ENCODE measurements at places on chromosomes 12 and 14.
A peak's percentile ranks its signal among the peaks of the same experiment; 100 is the strongest.

GRCh38 chr14:33848706-33849454 lies 102.0 kb downstream of the EGLN3 start:
- no peak for DNase-seq

- DNase-seq: peak; percentile 69
These were observed 1.3 kb downstream of the PRPH start for GRCh38 chr12:49296034-49296835.

DNA sequence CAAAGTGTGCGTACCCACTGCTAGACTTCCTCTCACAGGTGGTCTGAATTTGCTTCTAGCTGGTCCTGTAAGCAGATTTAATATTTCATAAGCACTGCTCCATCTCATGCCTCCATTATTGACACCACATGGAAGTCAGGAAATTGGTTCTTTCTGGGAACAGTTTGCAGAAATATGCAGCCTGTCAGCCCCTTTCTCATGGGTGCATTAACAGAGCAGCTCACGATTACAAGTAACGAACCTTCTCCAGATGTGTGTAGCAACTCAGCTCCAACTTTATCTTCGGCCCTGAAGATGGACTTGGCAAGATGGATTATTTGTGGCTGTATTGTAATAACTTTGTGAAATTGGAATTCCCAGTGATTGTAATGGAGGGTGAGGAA lies 214.5 kb upstream of the DDHD1 start:
- no peak for DNase-seq

DNA sequence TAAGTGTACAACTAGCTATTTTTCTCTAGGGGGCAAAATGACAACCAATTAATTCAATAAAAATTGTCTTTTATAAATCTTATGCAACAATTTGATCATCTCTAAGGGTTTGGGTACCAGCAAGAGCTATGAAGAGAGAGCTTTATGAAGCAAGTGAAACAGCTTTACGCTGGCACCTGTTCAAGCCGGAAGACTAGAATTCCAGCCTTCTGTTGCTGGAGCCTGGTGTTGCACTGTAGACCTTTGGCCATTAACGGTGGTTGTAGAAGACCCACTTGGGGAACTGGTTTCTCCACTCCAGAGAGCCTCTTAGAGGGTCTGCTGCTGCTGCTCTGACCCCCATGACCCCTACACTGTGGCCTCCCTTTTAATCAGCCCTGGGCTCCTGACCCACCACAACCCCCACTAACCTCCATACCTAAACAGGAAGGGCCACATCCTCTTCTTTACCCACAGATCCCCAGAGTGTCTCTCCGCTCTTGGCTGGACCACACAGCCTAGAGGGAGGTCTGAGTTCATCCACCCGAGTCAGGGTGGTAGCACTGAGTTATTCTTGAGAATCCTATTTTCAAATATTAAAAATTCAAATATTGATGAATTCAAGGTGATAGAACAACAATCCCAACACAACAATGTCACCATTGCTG lies 54.6 kb upstream of the STON2 start:
- no peak for DNase-seq

GRCh38 chr12:62643486-62643885 lies 176.9 kb downstream of the MON2 start:
- no peak for DNase-seq

DNA sequence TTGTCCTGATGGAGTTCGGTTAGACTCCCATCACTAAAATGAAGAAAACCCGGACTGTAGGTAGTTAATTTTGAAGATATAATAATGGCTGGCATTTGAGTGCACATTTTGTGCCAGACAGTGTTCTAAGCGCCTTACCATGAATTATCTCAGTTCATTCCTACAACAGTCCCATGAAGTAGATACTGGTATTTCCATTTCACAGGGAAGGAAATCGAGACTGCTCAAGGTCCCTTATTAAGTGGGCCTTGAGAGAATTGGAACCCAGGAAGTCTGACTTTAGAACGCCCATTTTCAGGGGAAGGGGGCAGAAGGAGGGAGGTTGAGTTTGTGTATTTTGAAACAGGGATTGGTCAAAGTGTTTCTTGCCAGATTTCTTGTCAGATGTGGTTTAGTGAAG lies 855 bp downstream of the MNAT1 start:
- no peak for DNase-seq

DNA sequence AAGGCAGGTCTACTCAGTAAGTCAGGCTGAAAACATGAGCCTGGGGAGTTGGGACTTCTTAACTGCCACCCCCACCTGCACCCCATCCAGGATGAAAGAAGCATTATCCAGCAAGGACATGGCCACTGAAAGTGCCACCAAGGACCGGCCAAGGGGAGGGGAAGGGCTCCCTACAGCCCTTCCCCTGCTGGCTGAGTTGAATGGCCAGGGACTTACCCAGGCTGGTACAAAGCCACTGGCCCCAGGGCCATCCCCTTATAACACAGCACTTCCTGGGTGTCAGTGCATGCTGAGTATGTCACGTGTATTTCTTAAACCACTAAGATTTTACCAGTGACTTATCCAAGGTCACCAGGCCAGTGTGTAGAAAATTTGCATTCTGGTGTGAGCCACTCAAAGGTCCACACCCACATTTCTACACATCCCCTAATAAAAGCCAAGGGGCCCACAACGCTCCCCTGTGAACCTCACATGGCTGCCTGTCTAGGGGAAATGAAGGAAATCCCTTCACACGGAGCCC lies 29.3 kb upstream of the ZFP36L1 start:
- DNase-seq: peak; percentile 57

DNA sequence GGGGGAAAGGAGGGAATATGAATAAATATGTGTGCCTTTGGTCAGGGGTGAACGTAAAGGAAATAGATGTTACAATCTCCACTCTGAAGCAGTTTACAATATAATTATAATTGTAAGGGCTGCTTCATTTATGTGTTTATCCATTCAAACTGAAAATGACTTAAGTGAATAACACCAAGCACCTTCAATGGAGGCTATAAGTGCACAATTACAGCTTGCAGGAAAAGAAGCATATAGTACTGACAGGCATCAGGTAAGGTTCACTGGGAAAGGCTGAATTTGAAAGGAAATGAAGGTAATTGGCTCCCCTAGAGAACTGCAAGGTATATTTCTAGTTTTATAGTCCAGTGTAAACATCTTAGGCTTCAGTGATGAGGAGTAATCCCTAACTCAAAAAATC lies 192.7 kb downstream of the STXBP6 start:
- no peak for DNase-seq

DNA sequence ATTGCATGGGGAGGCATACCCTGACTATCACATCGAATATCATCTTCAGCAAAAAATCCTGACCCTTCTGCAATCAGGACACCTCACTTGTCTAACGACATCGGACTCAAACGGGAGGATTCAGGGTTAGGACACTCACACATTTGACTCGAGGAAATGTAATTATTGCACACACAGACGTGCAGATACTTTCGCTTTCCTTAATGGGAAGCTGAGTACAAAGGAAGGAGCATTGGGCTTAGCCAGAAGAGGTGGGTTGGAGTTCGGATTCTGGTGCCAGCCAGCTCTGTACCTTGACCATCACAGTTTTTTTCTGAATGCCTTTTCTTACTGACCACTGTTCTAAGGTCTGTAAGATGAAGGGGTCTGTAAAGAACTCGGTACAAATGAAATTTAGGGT lies 260.4 kb downstream of the GALC start:
- no peak for DNase-seq

DNA sequence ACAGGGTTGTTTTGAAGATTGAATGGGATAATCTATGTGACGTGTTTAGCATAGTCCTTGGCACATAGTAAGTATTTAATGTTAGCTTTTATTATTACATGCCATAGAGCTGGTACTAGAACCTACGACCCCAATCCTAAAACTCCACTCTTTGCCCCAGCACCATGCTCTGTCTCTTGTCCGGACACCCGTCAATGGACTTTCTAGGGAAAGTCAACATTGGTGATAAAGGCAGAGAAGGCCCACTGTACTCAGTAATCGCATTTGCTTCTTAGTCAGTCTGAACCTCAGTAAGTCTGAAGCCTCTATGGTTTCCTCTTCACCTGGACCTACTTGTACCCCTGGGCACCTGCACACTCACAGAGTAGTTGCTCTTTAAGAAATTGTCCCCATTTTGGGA lies 153.1 kb upstream of the PRMT8 start:
- DNase-seq: no peak

DNA sequence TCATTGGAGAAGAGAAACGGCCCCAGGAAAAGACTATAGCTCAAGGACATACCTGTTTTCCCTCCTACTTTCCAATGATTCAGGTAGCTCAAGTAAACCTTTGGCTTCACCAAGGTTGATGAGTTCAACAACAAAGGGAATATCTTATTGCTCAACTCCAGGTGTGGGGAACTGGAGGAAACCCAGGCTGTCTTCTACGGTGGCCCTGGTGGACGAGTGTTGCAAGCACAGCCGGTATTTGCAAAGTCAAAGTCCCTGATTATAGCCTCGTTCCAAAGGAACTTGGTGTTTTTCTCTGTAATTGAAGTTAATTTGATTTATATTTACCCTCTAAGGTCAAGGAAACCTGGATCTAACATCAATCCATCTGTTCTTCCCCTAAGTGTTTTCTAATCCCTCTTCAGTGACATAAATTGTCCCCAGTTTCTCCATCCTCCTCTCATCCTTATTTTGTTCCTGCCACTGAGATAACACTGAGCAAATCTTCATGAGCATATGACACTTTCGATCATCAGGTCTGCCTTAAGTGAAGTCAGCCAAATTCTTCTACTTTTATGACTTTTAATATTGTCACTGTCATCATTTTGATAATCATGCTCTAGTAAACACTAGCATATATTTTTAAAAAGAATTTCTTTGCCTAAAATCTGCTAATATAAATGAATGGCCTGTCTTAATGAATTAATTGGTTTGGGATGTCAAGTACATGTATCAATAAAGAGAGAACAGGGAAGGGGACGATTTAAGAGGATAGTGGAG lies 174.6 kb upstream of the TBX3 start:
- no peak for DNase-seq

DNA sequence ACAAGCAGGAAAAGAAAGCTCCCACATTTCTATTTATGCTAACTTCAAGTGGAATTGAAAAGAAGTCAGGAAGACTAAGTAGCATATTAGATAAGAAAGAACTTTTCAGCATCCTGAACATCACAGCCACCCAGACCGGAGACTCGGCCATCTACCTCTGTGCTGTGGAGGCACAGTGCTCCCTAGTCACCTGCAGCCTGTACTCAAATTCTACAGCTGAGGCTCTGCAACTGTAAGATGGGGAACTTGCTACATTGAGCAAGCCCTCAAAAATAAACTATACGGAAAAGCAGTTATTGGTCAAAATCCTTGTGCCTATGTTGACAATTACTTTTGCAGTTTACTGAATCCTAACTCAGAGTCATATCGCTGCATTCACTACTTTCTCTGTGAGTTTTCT lies 361.9 kb downstream of the DAD1 start:
- DNase-seq: no peak

- DNase-seq: no peak
These were observed 9.4 kb upstream of the BCL11B start for GRCh38 chr14:99281396-99281795.

- DNase-seq: no peak
These were observed 93.9 kb upstream of the RASSF8 start for GRCh38 chr12:25864306-25865276.

DNA sequence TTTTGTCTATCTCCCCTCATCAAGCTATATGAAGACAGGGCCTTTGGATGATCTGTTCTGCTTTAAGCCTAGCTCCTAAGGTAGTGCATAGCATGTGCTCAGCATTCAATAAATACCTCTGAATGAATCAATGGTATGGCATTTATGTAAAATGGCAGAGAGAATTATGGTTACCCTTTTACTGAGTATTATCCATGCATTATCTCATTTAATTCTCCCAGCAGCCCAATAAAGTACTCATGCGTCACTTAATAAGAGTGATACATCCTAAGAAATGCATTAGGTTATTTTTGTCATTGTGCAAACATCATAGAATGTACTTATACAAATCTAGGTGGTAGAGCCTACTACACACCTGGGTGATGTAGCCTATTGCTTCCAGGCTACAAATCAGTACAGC lies 269.7 kb downstream of the KSR2 start:
- DNase-seq: no peak

GRCh38 chr12:105467710-105468366 lies 137.3 kb downstream of the C12orf75 start:
- no peak for DNase-seq

GRCh38 chr14:52961060-52961639 lies 10.3 kb upstream of the FERMT2 start:
- DNase-seq: no peak

DNA sequence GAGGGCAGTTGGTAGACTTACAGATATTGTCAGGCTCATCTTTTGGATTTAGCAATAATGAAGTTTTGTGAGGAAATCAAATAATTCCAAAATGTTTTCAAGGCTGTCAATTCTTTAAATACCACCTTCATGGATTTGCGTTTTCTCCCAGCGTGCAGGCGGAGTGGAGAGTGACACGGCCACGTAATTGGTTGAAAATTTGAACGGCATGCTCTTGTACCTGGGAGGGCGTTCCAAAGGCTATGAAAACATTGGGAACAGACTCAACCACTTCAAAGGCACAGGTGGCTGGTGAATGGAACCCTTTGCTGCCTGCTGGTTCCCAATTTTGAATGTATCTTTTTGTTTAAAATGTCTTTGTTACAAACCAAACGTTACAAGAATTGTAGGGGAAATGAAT lies 12.4 kb downstream of the SMIM41 start:
- no peak for DNase-seq

- no peak for DNase-seq
These were observed 3.0 kb upstream of the MAP3K9 start for GRCh38 chr14:70812124-70812818.

DNA sequence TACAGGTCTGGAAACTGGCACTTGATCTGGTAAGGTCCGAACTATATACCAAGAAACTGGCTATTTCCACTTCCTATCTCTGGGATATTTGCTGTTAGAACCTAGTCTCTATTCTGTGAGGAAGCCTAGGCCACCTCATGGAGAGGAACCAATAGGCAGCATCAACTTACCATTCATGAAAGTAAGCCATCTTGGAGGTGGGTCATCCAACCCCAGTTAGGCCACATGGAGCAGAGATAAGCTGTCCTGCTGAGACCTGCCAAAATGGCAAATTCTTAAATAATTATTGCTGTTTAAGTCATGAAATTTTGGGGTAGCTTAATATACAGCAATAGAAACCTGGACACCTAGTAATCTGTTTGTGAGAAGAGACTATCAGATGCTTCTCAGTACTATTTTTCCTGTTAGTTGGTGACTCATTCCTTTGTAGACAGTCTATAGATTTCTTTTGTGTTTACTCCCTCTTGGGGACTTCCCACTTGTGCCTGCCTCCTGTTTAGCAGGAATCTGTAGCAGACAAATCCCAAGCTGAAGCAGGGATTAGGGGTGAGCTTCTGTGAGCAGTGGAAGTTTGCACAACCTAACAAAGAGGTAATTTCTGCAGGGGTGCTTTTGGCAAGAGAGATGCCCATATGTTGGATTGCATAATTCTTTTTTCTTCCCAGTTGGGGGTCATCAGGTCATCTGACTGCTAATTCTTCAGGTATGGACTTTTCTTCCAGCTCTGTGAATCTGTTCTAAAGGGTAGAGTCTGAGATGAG lies 136.8 kb downstream of the IGF1 start:
- DNase-seq: no peak

GRCh38 chr14:100988011-100988410 lies 84.5 kb upstream of the RTL1 start:
- DNase-seq: no peak

- no peak for DNase-seq
These were observed 120.0 kb downstream of the RPS6KA5 start for GRCh38 chr14:90940318-90940962.
